Activated CD4-positive, alpha-beta memory T cell treated with anti-CD3 and anti-CD28 coated beads, Interleukin-2, amount 10 ng/mL, durations not matched to agents 7 days and 5 days (primary cell): ENCODE measurements at places on chromosomes 12 and 14. TPM values are rescaled to one million over a fixed set of nuclear protein-coding genes. Genes with fewer than 3 reads are reported as not detected.

The HOXC4 gene
- total RNA-seq, result 0.23 TPM

The IL31 gene
- total RNA-seq, result not detected

The AKAP6 gene
- 1.4 TPM for total RNA-seq

GRCh38 chr12:121388421-121388981 is 11.4 kb upstream of the RNF34 start:
- peaks cover 5% of the 10 kb centered on the region for H3K27me3 ChIP-seq
- H3K4me3 ChIP-seq, result no peak overlapping the region
- H3K4me1 ChIP-seq, result peaks cover 18% of the 10 kb centered on the region
- DNase-seq, result no peak
- H3K36me3 ChIP-seq, result no peaks in the 10 kb centered on the region

DNA sequence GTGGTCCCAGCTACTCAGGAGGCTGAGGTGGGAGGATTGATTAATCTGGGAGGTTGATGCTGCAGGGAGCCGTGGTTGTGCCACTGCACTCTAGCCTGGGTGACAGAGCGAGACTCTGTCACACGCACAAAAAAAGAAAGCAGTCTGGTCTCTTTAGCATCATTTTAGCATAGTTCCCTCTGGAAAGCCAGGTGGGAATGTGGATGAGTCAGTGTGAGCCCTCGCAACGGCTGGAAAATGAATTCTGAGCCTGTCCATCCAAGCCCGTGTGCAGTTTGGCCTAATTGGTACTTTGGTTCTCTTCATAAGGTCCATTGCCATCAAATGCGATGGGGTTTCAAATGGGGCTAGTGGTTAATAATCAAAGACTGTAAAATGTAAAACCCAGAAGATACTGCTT is 2.4 kb downstream of the MYL2 start:
- peaks cover 2% of the 10 kb centered on the region for H3K27me3 ChIP-seq
- DNase-seq, result no peak
- H3K4me3 ChIP-seq, result no peak overlapping the region

DNA sequence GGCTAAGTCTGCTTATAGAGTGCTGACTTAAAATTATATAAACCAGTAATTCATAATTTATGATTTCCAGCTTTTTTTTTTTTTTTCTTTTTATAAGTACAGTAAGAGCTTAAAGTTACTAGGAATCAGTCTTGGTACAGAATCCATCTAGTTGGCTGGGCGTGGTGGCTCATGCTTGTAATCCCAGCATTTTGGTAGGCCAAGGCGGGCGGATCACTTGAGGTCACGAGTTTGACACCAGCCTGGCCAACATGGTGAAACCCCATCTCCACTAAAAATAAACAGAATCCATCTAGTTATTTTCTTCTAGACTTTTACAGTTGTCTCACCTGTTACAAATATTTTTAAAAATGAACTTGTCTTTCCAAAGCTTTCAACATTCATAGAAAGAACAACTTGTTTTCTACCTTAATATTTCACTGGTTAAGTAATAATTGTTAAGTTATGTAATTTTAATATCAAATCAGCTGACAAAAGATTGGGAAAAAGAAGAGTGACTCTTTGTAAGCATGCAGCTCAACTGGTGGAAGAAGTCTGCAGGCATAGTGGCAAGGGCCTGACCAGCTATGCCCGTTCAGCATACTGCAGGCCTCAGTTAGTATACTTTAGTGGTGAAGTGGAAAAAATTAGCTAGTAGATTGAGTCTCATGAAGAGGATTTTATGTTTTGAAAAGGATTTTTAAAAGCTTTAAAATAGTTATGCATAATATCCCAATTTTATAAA is 17.4 kb upstream of the PSMA3 start:
- no peaks in the 10 kb centered on the region for H3K4me1 ChIP-seq
- H3K4me3 ChIP-seq, result no peak overlapping the region
- DNase-seq, result no peak
- no peaks in the 10 kb centered on the region for H3K27me3 ChIP-seq
- H3K36me3 ChIP-seq, result peaks cover 11% of the 10 kb centered on the region
- no peak overlapping the region for H3K27ac ChIP-seq

GRCh38 chr12:122403115-122403770 is 19.2 kb downstream of the CLIP1 start:
- H3K4me1 ChIP-seq, result peaks cover 47% of the 10 kb centered on the region
- H3K27ac ChIP-seq, result peak overlapping the region; percentile 12
- DNase-seq, result no peak
- H3K4me3 ChIP-seq, result no peak overlapping the region

DNA sequence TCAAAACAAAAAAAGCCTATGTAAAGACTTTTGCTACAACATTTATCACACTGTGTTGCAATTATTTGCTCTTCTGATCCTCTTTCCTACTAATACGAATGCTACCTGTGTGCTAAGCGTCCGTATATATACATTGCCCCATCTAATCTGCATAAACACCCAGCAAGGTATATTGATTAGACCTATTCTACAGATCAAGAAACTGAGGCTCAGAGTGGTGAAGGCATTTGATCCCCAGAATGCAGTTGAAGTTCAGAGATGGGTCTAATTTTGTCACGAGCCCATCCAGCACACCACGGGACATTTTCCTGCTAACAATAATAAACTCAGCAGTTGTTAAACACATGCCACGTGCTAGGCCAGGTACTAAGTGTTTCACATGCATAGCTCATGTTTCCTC is 25.1 kb upstream of the CORO1C start:
- no peaks in the 10 kb centered on the region for H3K27me3 ChIP-seq
- no peak overlapping the region for H3K4me3 ChIP-seq
- no peak for DNase-seq
- no peaks in the 10 kb centered on the region for H3K36me3 ChIP-seq

- no peak overlapping the region for H3K27ac ChIP-seq
- no peaks in the 10 kb centered on the region for H3K4me1 ChIP-seq
- H3K36me3 ChIP-seq, result no peaks in the 10 kb centered on the region
- no peak for DNase-seq
- no peaks in the 10 kb centered on the region for H3K27me3 ChIP-seq
Measured at GRCh38 chr14:104315169-104315568, 176.8 kb downstream of the KIF26A start.

GRCh38 chr14:23058654-23059504 is 1.6 kb upstream of the CDH24 start:
- no peak for DNase-seq
- H3K4me1 ChIP-seq, result peaks cover 17% of the 10 kb centered on the region
- peaks cover 8% of the 10 kb centered on the region for H3K27me3 ChIP-seq
- peaks cover 47% of the 10 kb centered on the region for H3K36me3 ChIP-seq

- H3K4me3 ChIP-seq, result no peak overlapping the region
- no peak for DNase-seq
- peaks cover 42% of the 10 kb centered on the region for H3K27me3 ChIP-seq
- H3K4me1 ChIP-seq, result peaks cover 12% of the 10 kb centered on the region
- no peak overlapping the region for H3K27ac ChIP-seq
Measured at GRCh38 chr12:50047693-50048250, 9.6 kb upstream of the ASIC1 start.

GRCh38 chr12:19710811-19711793 is 271.8 kb downstream of the AEBP2 start:
- no peaks in the 10 kb centered on the region for H3K36me3 ChIP-seq
- H3K27ac ChIP-seq, result no peak overlapping the region
- H3K4me1 ChIP-seq, result peaks cover 5% of the 10 kb centered on the region
- no peak for DNase-seq
- no peak overlapping the region for H3K4me3 ChIP-seq

DNA sequence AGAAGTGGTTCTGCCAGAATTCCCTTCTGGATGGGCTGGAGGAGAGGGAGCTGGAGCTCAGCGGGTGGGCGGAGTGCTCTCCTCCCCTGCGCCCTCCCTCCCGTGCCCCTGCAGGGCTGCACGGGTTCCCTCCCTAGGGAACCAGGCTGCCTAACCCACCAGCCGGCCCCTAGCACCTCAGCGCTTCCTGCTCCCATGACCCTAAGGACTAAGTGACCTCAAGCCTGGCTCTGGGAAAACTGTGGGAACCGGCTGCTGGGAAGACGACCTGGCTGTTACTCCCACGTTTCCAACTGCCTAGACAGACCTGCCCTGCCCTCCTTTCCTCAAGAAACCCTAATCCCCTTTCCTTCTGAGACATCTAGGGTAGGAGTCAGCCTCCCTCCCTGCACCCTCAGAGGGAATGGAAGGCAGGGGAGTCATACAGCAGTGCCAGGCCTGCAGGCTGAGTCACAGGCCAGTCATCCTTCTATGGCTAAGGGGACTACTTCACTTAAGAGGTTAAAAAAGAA is 31.5 kb downstream of the SLC6A12 start:
- peaks cover 10% of the 10 kb centered on the region for H3K4me1 ChIP-seq
- H3K27ac ChIP-seq, result no peak overlapping the region
- peaks cover 8% of the 10 kb centered on the region for H3K27me3 ChIP-seq
- H3K4me3 ChIP-seq, result no peak overlapping the region

DNA sequence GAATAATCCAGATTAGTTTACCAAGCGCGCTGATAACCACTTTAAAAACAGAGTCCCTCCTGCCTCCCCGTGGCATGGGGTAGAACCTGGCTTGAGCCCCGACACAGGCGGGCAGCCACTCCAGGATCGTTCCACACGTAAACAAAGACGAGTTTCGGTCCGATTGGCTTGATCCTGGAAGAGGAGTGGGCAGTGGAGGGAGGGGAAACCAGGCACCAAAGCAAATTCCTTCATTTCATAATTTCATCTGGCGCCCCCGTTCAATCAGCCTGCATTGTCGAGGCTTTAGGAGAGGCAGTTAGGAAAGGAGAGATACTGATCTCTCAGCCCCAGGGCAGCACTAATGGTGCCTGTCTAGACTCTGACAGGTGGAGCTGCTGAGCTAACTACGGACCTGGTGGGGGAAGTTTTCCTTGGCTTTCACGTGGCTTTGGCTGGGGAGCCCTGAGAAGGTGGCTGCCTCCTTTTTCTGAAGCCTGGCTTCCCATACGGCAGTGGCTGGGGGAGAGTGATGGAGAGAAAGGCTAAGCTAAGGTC is 751 bp upstream of the GPRC5A start:
- H3K4me1 ChIP-seq, result peaks cover 13% of the 10 kb centered on the region
- H3K27ac ChIP-seq, result no peak overlapping the region
- no peak for DNase-seq
- no peaks in the 10 kb centered on the region for H3K36me3 ChIP-seq

DNA sequence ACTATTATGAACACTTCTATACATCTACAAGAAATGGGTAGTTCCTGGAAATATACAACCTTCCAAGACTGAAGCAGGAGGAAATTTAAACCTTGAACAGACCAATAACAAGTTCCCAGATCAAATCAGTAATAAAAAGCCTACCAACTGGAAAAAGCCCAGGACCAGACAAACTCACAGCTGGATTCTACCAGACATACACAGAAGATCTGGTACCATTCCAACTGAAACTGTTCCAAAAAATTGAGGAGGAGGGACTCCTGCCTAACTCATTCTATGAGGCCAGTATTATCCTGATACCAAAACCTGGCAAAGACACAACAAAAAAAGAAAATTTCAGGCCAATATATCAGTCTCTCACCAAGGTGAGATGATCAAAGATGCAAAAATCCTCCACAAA is 189.4 kb downstream of the RPS29 start:
- H3K4me1 ChIP-seq, result no peaks in the 10 kb centered on the region
- H3K4me3 ChIP-seq, result no peak overlapping the region
- H3K27me3 ChIP-seq, result peaks cover 3% of the 10 kb centered on the region
- H3K27ac ChIP-seq, result no peak overlapping the region

- no peak for DNase-seq
- no peaks in the 10 kb centered on the region for H3K27me3 ChIP-seq
- H3K4me3 ChIP-seq, result no peak overlapping the region
- H3K4me1 ChIP-seq, result no peaks in the 10 kb centered on the region
- H3K36me3 ChIP-seq, result peaks cover 43% of the 10 kb centered on the region
Measured at GRCh38 chr14:94045563-94046345, 19.6 kb downstream of the OTUB2 start.

GRCh38 chr12:103808239-103808880 is 32.7 kb downstream of the NT5DC3 start:
- H3K27me3 ChIP-seq, result no peaks in the 10 kb centered on the region
- H3K27ac ChIP-seq, result no peak overlapping the region
- no peaks in the 10 kb centered on the region for H3K4me1 ChIP-seq
- H3K36me3 ChIP-seq, result peaks cover 13% of the 10 kb centered on the region

GRCh38 chr12:89257340-89257739 is 95.0 kb downstream of the DUSP6 start:
- peaks cover 42% of the 10 kb centered on the region for H3K4me1 ChIP-seq
- no peak overlapping the region for H3K27ac ChIP-seq
- no peak overlapping the region for H3K4me3 ChIP-seq
- no peaks in the 10 kb centered on the region for H3K27me3 ChIP-seq
- DNase-seq, result no peak
- H3K36me3 ChIP-seq, result peaks cover 57% of the 10 kb centered on the region

- H3K27me3 ChIP-seq, result no peaks in the 10 kb centered on the region
- no peak for DNase-seq
- no peak overlapping the region for H3K27ac ChIP-seq
- peaks cover 12% of the 10 kb centered on the region for H3K4me1 ChIP-seq
- peaks cover 53% of the 10 kb centered on the region for H3K36me3 ChIP-seq
- no peak overlapping the region for H3K4me3 ChIP-seq
Measured at GRCh38 chr14:95101736-95102679, 55.3 kb downstream of the DICER1 start.

GRCh38 chr14:92105893-92106142 is 564 bp downstream of the ATXN3 start:
- peaks cover 38% of the 10 kb centered on the region for H3K4me1 ChIP-seq
- no peaks in the 10 kb centered on the region for H3K36me3 ChIP-seq
- peak overlapping the region; percentile 92 for H3K27ac ChIP-seq
- H3K4me3 ChIP-seq, result peak overlapping the region; percentile 93
- H3K27me3 ChIP-seq, result no peaks in the 10 kb centered on the region
